ENCODE measurements at places on chromosomes 3 and 15. TPM values are rescaled to one million over a fixed set of nuclear protein-coding genes. Genes with fewer than 3 reads are reported as not detected.

The MYH15 gene
- 0.31 TPM for total RNA-seq

The MELTF gene
- 32.1 TPM for total RNA-seq

The ANKUB1 gene
- total RNA-seq: not detected

The SLC22A14 gene
- total RNA-seq: not detected

The TLR9 gene
- total RNA-seq: 0.42 TPM

The CPNE9 gene
- total RNA-seq: not detected

The GRAMD1C gene
- total RNA-seq: 16.1 TPM

The KBTBD12 gene
- total RNA-seq: 3.8 TPM

The UNC13C gene
- 0.28 TPM for total RNA-seq

GRCh38 chr3:151660885-151661284 is 72.8 kb upstream of the AADACL2 start:
- no peak for DNase-seq

GRCh38 chr15:73568564-73569280 is 64.5 kb downstream of the NPTN start:
- no peak for DNase-seq

GRCh38 chr3:138113326-138113725 is 2.1 kb downstream of the DZIP1L start:
- no peak for DNase-seq

DNA sequence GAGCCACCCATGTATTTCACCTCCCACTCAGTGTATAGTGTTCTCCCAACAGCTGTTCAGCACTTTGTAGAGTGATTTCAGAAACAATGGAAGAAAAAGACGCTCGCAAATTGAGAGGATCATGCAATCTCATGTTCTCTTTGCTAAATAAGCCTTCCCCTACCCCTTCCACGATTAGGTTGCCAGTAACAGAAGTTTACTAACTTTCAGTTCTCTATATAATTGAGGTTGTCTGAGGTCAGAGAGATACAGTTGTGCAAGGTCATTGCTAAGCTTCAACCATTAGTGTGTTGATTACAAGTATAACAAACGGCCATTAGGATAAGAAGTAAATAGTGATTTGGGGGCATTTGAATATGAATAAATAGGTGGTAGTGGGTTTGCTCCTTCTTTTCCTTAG is 99.6 kb downstream of the TUSC7 start:
- DNase-seq: no peak

GRCh38 chr3:192745150-192745549 is 17.8 kb upstream of the FGF12 start:
- DNase-seq: no peak

DNA sequence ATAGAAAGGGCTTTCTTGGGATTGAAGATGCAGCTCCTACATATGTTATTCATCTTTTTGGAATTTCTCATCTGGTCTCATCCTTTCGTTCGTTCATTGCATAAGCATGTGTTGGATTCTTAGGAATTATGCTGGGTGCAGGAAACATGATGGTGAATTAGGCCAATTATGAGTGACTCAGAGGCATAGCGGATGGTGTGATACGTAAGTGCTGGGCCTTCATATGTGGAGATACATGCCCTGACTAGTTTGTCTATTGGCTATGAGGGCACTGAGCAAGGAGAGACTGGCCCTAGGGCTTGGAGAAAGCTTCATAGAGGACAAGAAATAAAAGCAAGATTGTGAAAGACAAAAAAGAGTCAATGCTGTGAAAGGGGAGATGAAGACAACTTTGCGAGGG is 235.1 kb downstream of the MYRIP start:
- DNase-seq: no peak

DNA sequence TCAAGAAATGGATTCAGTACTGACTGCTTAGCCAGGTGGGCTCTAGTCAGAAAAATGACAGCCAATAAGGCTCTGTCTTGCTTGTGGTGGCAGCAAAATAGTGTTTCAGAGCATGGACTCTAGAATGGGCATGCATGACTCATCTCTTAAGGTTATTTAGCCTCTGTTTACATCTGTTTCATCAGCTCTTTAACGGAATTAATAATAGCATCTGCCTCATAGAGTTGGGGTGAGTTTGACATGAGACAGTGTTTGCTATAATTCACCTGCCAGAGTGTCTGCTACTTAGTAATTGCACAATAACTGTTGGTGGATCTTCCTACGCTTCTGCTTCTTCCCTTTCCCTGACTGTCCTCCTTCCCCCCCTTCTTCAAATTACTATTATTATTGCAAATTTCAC is 350.4 kb upstream of the SEMA6D start:
- DNase-seq: no peak

- DNase-seq: no peak
These were observed 15.1 kb downstream of the VEPH1 start for GRCh38 chr3:157488144-157488543.

GRCh38 chr3:38015485-38015884 is 14.0 kb downstream of the PLCD1 start:
- no peak for DNase-seq

DNA sequence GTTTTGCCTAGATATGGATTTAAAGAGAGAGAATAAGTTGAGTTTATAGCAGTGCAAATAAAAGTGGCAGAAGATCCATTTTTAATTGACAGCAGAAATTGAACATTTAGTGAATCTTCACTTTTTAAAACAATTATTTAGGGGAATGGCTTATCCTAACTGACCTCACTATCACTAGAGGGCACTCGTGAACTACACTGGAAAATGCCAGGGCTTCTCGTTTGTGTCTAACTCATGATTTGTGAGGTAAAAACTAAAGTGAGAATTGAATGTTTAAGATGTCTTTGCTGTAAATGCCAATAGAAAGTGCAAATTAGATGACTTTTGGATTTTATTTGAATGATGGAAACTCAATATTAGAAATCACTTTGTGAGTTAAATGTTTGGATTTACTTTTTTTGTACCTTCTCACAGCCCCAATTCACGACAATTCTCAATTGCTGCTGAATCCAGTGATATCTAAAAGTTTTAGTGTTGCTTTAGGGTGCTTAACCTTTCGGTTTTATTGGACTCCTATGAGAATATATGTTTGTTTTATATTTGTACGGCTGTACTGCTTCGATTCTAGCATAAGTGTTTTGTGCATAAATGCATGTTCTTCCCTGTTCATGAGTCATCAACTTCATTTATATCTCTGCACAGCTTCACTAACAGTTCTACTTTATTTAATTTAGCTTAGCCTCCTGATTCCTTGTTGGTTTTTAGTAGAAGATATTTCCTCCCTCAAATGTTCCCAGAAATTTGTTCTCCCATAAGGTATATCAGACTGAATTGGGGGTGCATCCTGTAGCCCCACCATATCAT is 462.1 kb downstream of the MFSD1 start:
- DNase-seq: no peak

- DNase-seq: no peak
These were observed 8.2 kb upstream of the OXSR1 start for GRCh38 chr3:38157117-38157516.

DNA sequence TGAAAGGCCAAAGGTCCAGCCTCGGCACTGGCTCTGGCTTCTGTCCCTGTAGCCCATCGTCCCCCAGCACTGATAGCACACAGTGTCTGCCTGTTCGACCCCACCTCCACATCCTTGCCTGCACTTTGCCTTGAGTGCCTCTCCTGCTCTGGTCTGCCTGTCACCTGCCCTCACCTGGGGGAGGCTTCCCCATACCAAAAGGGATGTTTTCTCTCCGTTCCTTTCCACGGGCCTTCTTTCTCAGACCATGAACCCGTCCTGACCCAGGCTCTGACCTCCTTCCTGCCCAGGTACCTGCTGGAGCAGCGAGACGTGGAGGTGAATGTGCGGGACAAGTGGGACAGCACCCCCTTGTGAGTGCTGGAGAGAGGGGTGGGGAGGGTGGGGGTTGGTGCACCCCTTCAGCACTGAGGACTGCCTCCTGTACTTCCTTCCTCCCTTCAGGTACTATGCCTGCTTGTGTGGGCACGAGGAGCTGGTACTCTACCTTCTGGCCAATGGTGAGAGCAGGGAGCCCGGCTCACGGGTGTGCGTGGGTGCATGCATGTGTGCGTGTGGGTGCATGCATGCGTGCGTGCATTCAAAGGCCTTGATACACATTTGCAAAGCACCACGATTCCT is 1.5 kb downstream of the ABTB1 start:
- peak; percentile 22 for DNase-seq

GRCh38 chr15:89777073-89777751 is 1.1 kb downstream of the MESP2 start:
- no peak for DNase-seq

GRCh38 chr15:78282324-78282723 is 17.1 kb downstream of the SKIC8 start:
- no peak for DNase-seq
